IPS DF 19.7 (cell line): ENCODE measurements at places on chromosomes 6 and 20.

GRCh38 chr20:45052698-45053429 is 48.1 kb downstream of the KCNS1 start:
- DNase-seq: no peak

DNA sequence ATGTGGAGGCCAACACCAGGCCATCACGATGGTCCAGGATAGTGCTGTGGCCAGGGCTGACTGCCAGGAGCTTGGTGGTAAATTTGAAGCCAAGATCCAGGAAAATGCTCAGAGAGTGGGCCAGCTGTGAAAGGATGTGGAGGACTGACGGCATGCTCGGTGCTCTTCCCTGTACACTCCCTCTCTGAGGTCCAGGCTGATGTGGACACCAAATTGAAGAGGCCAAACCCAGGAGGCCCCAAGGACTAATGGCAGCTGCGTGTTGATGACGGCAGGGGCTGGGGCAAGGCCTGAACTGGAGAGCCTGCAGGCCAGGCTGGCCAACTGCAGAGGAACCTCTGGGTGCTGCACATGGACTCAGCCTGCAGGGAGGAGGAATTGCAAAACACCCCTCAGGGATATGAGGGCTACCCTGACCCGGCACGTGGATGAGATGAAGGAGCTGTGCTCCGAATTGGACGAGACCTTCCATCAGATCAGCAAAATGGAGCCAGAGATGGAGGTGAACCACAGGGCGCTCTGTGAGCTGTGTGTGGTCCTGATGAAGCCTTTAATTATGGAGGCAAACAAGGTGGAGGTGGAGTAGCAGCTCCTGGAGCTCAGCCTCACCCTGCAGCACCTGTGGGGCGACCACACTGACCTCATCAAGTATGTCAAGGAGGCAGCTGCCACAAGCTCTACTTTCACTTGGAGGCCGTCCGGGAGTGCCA is 6.9 kb upstream of the RAET1E start:
- no peak for DNase-seq

DNA sequence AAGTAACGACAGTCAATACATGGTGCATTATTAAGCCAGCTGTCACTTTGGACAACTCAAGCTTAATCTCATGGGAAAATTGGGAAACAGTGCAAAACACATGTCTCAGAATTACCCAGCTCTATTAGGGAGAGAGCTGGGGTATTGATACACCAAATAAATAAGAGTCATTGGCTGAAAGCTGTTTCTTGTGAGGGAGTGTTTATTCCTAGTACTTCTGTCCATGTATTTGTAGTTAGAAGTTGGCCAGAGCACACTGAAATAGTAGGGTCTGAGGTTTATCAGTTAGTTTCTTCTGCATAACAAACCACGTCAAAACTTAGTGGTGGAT is 192.0 kb upstream of the RALGAPA2 start:
- no peak for DNase-seq

DNA sequence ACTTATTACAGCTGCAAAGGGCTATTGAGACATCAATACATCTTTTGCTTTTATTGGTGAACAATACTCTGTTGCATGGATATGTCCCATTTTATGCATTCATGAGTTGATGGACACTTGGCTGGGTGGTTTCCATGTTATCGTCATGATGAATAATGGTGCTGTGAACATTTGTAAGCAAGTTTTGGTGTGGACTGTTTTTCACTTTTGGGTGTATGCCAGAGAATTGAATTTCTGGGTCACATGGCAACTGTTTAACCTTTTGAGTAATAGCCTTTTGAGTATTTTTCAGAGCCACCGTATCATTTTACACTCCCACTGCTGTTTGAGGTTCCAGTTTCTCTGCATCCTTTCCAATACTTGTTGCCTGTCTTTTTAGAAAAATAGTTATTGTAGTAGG is 107.0 kb downstream of the JARID2 start:
- DNase-seq: no peak

GRCh38 chr20:50744143-50744792 is 12.9 kb downstream of the PARD6B start:
- DNase-seq: no peak

DNA sequence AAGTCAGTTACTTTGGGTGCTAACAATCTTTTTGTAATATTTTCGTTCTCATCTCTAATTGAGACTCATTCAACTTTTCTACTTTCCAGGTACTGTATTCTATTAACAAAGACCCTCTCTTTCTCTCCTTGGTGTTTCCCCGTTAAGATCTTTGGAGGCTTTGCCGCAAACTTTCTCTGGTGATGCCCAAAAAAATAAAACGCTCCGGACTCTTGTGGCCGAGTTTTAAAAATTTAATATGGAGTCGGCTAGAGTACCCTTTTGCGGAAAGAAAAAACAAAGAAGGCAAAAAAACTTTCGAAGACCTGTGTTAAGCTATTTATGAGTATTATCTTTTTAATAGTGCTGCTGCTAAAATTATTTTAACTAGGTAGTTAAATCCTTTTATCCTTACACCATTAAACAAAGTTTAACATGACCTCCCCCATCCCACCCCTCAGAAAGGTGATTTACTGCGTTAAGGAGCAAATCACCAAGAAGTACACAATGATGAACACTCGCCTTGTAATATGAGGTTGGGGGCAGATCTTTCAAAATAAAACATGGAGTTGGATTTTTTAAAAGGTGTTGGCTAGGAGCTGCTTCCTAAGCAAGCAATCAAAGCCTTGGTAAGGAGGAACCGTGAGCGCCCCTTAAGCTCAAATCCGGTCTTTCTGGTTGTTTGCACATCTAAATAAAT is 10.0 kb downstream of the SIM1 start:
- no peak for DNase-seq

DNA sequence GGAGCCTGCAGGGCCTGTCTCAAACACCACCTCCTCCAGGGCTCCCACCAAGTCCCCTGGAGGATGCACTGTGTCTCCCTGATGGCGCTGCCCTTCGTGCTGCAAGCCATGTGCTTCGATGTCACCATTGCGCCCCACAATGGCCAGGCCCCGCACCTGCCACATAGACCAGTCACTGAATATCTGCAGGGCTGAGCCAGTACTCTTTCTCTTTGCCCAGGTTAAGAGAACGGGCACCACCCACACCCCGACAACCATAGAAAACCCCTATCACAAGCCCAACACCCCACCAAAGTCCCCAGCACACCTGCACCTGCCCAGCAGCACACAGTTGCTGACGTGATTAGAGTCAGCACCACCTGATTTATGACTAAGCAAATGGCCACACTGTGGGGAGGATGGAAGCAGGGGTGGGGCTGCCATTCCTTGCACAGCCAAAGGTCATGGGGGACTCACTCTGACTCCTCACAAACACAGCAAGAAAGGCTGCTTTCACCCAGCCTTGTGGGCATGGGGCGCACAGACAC is 104.3 kb downstream of the SLC23A2 start:
- DNase-seq: no peak

- no peak for DNase-seq
Measured at GRCh38 chr6:116111552-116112528, 11.2 kb downstream of the NT5DC1 start.

DNA sequence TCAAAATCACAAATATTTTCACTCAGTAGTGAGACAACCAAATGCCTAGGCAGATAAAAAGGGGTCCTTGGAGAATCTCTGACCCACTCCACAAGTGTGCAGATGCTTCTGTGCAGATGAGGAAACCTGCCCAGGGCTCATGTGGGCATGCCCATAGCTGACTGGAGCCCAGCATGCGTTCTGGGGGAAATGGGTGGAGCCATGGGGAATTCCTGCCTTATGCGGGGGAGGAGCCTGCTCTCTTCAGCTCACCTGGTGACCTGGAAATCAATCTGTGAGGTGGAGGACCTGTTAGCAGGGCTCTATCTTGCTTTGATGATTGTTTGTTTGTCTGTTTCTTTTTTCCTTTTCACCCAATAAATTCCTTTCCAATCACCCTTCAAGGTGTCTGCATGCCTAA is 23.4 kb upstream of the PLN start:
- no peak for DNase-seq

DNA sequence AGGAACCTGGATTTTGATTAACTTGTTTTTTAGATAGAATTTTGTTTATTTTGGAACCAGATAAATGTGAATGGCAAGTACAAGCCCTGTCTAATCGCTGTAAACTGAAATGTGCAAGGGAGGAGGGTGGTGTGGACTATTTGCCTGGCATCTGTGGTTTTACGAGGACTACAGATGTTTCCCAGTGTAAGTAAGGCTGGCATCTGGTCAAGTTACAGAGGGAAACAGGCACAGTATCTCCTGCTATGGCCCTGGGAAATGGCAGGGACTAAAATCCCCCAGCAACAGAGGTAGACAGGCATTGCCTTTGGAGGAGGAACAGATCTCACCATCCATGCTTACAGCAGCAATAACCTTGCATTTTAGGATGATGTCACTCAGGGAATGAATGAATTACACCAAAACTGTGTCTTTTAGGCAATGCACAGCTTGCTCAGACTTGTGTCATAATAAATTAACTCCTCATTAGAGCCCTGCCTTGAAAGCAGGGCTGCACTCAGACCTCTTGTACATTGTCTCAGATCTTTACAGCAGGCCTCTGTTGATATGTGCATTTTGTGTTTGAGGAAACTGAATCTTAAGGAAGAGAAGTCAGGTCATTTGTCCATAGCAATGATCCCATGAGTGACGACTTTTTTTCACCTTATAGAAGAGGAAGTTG is 96.2 kb downstream of the TCP11 start:
- DNase-seq: no peak

GRCh38 chr6:153126218-153126617 is 4.9 kb downstream of the RGS17 start:
- DNase-seq: no peak

- DNase-seq: no peak
Measured at GRCh38 chr20:56943946-56944945, 315.1 kb downstream of the TFAP2C start.

- no peak for DNase-seq
Measured at GRCh38 chr6:161117308-161117707, 125.7 kb downstream of the MAP3K4 start.

DNA sequence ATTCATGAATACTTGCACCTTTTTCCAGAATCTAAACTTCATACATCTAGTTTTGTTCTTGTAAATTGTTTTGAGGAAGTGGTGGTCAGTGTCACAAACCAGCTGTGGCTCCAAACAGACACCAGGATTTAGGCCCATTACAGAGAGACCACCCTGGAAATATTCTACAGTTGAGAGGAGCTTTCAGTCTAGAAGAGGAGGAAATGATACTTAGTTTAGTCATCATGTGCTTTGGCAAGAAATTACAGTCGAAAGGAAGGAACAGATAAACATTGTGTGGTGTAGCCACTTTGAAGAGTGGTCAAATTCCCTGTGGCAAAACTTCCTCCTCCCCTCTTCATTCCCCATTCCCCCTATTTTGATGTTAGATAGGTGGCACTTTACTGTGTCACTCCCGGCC is 15.7 kb downstream of the DCBLD1 start:
- no peak for DNase-seq
